ENCODE measurements at places on chromosomes 2 and 18. TPM values are rescaled to one million over a fixed set of nuclear protein-coding genes. Genes with fewer than 3 reads are reported as not detected.

DNA sequence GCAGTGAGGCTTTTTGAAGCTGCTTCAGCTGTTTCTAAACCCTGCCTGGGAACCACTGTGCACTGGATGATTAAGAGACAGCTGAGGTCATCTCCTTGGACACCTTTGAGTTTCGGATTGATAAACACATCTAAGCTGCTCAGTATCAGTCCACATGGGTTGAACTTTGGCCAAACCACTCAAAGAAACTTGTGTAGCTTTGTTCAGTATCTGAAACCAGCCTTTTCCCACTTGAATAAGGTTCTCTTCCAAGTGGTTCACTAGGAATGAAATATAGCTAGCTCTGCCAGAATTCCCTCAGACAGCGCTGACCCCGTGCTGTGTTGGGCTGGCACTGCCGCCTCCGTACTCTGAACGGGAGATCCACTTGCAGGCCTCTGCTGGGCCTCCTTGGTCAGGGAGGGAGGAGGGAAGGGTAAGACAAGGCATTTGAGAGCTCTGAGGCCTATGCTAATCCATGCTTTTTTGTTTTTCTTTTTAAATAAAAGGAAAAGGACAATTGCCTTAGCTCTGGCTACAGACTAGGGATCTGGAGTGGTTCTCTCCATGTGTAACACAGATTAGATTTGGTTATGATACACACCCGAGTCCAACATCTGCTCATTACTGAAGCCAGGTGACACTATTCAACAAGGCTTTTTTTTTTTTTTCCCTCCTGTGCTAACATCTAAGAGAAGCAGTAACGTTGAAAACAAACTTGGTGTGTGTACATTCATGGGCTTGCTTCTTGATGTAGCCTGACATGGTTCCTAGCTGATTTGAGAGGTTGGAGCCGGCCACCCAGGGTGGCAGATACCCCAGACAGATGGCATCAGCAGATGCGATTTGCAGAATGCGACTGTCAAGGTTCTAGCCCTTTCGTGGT, 67.7 kb downstream of the NCK2 start:
- H3K4me3 ChIP-seq, result no peak overlapping the region
- no peaks in the 10 kb centered on the region for H3K27me3 ChIP-seq
- H3K27ac ChIP-seq, result peak overlapping the region; percentile 37
- H3K36me3 ChIP-seq, result no peaks in the 10 kb centered on the region

GRCh38 chr2:169561364-169561763, 12.3 kb downstream of the FASTKD1 start:
- H3K27ac ChIP-seq, result no peak overlapping the region
- H3K4me1 ChIP-seq, result no peaks in the 10 kb centered on the region
- no peaks in the 10 kb centered on the region for H3K36me3 ChIP-seq
- DNase-seq, result no peak
- H3K4me3 ChIP-seq, result no peak overlapping the region

DNA sequence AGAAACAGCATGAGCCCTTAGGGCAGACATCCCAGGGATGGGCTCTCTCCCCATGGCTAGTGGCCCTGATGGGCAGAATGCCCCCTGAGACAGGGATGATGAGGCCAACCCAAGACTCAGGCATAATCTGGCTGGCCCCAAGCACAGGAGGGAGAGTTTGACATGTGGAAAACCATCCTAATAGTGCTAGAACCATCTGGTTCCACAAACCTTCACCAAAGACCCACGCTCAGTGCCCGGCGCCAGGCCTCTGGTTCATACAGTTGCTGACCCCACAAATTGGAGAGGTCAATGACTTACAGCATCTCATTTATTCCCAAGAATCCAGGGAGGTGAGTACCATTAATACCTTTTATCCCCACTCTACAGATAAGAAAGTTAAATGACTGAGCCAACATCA, 95.5 kb downstream of the TNS1 start:
- peak overlapping the region; percentile 36 for H3K27ac ChIP-seq
- no peaks in the 10 kb centered on the region for H3K27me3 ChIP-seq
- no peak overlapping the region for H3K4me3 ChIP-seq
- no peak for DNase-seq
- peaks cover 93% of the 10 kb centered on the region for H3K4me1 ChIP-seq

DNA sequence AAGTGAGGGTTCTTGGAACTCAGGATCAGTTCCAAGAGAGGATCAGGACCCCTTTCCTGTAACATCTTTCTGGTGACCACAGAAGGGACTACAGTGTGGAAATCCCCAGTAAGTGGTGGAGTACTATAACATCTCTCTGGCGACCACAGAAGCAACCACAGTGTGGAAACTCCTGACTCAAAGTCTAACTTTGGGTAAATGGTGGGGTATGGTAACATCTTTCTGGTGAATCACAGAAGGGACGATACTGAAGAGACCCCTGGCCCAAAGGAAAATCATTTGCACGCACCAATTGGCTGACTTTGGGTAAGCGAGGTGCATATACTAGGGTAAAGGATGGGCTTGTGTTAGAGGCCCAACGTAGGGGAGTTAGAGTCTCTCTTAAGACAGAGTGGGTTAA, 56.3 kb upstream of the GULP1 start:
- no peaks in the 10 kb centered on the region for H3K36me3 ChIP-seq
- DNase-seq, result no peak
- no peak overlapping the region for H3K27ac ChIP-seq
- no peaks in the 10 kb centered on the region for H3K4me1 ChIP-seq

DNA sequence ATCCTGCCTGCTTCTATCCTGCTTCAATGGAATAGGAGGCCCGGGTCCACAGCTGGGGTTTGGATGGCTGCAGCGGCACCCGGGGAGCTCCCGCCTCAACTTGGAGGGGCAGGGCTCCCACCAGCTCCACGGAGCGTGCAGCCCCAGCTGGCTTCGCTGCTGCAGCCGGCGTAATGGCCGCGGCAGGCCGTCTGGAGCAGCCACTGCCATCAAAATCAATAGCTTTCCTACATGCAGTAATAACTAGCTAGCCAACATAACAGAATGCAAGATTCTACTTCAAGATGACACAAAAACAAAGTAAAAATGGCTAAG, 154.2 kb upstream of the RMP24 start:
- no peaks in the 10 kb centered on the region for H3K27me3 ChIP-seq
- no peaks in the 10 kb centered on the region for H3K4me1 ChIP-seq
- H3K36me3 ChIP-seq, result no peaks in the 10 kb centered on the region
- H3K4me3 ChIP-seq, result no peak overlapping the region

DNA sequence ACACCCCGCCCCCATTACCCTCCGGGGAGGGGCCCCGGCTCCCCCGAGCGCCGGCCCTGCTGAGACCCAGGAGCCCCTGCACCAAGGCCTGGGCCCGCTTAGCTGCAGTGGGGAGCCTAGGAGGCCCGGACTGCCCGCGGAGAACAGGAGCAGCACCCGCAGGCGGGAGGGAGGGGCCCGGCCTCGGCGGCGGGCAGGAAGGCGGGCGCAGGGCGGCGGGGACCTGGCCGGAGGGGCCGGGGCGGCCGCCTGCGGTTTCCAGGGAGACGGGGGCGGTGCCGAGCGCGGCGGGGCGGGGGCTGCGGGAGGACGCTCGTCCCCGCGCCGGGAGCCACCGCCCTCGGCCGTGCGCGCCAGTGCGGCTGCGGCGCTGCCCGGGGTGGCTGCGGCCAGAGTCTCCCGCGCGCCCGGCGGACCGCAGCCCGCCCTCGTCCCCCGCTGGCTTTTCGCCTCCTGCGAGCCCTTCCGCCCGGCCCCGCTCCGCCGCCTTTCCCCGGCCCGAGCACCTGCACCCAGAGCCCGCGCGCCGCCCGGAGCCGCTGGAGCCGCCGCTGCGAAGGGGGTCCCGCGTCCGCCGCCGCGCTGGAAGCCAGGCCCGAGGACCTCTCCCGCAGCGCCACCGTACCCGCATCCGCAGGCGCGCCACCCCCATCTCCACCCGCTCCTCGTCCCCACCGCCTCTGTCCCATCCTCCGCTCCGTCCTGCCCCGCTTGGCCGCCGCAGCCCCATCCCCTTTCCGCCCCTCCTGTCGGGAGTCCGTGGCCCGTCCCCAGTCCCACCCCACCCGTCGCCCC, 17.2 kb downstream of the GPC1 start:
- H3K36me3 ChIP-seq, result no peaks in the 10 kb centered on the region
- no peaks in the 10 kb centered on the region for H3K27me3 ChIP-seq
- H3K27ac ChIP-seq, result no peak overlapping the region
- peak overlapping the region; percentile 55 for H3K4me3 ChIP-seq

DNA sequence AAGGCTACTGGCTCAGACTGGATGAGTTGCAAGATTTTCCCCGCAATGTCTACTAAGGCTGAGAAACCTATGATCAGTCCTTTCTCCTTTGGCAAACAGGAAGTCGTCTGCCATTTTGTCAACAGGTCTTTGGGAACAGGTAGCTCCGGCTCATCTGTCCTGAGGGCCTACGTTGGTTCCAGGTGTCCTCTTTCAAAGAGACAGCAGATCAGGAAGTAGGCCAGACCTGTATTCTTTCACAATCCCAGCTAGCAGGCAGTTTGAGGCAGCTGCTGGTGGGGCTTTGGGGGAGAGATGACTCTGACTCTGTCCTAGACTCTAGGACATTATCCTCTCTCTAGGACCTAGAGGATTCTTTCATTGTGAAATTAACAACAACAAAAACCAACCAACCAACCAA, 98.6 kb downstream of the ACTR2 start:
- H3K27me3 ChIP-seq, result no peaks in the 10 kb centered on the region
- DNase-seq, result no peak
- no peaks in the 10 kb centered on the region for H3K36me3 ChIP-seq
- no peak overlapping the region for H3K4me3 ChIP-seq
- H3K27ac ChIP-seq, result no peak overlapping the region

- no peaks in the 10 kb centered on the region for H3K27me3 ChIP-seq
- no peak overlapping the region for H3K27ac ChIP-seq
- H3K36me3 ChIP-seq, result no peaks in the 10 kb centered on the region
Observed at GRCh38 chr2:105708697-105709096, 36.0 kb upstream of the NCK2 start.

- H3K4me1 ChIP-seq, result peaks cover 4% of the 10 kb centered on the region
- no peak for DNase-seq
- no peaks in the 10 kb centered on the region for H3K27me3 ChIP-seq
- H3K36me3 ChIP-seq, result no peaks in the 10 kb centered on the region
- H3K4me3 ChIP-seq, result no peak overlapping the region
Observed at GRCh38 chr2:154449951-154450658, 248.4 kb upstream of the KCNJ3 start.

DNA sequence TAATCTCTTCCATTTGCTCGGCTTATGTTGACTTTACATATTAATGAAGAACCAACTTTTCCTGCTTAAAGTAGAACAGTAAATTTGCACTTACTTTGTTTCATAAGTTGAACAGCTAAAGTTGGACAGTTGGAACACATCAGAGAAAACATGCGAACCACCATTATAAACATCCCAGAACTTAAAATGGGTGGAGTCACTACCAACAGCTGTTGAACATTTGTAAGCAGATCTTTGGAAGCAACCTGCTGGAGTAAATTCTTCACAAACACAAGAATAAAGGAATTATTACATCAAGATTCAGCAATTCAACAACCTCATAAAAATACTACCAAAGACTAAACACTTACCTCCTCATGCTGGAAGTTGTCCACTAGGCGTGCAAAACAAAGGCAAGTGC, 96.4 kb upstream of the DNER start:
- H3K36me3 ChIP-seq, result no peaks in the 10 kb centered on the region
- H3K27me3 ChIP-seq, result no peaks in the 10 kb centered on the region
- DNase-seq, result no peak
- H3K4me3 ChIP-seq, result no peak overlapping the region
- H3K4me1 ChIP-seq, result no peaks in the 10 kb centered on the region
- H3K27ac ChIP-seq, result no peak overlapping the region

The TBR1 gene
- total RNA-seq, result 5.3 TPM

The ADCYAP1 gene
- total RNA-seq, result 3.2 TPM

The COL6A3 gene
- total RNA-seq, result 74.1 TPM

The IL1B gene
- 0.62 TPM for total RNA-seq

Measured in testis (tissue), 5 donors.